A549 treated with GW870086 at 1 μM for 4 hours (cell line): ENCODE measurements at places on chromosomes 16 and 17. TPM values are rescaled to one million over a fixed set of nuclear protein-coding genes. Genes with fewer than 3 reads are reported as not detected.

Gene DOC2B
- 0.85 to 1.1 TPM (median 0.92 TPM) in 5 replicates for total RNA-seq

Gene MPHOSPH6
- total RNA-seq = 24.2 to 36.8 TPM (median 32.6 TPM) in 5 replicates

Gene KRTAP9-8
- total RNA-seq = not detected in 5 replicates

Gene ITGA2B
- total RNA-seq = 1.2 to 1.8 TPM (median 1.5 TPM) in 5 replicates

Gene FOXJ1
- total RNA-seq = 0.34 to 0.76 TPM (median 0.55 TPM) in 5 replicates
